IMR-90 (cell line): ENCODE measurements at places on chromosomes 6 and 20. TPM values are rescaled to one million over a fixed set of nuclear protein-coding genes. Genes with fewer than 3 reads are reported as not detected.

DNA sequence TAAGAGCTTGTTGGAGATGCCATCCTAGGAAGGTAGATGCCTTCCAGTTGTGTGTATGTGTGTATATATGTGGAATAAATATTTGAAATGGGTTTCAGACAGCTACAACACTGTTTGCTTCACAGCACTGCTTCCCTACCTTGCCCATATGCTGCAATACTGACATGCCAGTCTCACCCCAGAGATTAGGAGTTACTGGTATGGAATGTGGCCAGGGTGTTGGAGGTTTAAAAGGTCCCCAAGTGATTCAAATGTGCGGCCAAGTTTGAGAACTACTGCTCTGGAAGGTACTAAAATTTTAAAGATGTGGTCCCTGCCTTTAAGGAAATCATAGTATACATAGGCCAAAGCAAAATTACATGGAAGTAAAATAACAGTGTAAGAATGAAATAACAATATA, 39.5 kb downstream of the BCKDHB start:
- H3K36me3 ChIP-seq, result no peaks in the 10 kb centered on the region
- H3K4me3 ChIP-seq, result no peak overlapping the region
- H3K27me3 ChIP-seq, result no peaks in the 10 kb centered on the region
- H3K27ac ChIP-seq, result no peak overlapping the region
- peaks cover 3% of the 10 kb centered on the region for H3K4me1 ChIP-seq
- DNase-seq, result no peak

DNA sequence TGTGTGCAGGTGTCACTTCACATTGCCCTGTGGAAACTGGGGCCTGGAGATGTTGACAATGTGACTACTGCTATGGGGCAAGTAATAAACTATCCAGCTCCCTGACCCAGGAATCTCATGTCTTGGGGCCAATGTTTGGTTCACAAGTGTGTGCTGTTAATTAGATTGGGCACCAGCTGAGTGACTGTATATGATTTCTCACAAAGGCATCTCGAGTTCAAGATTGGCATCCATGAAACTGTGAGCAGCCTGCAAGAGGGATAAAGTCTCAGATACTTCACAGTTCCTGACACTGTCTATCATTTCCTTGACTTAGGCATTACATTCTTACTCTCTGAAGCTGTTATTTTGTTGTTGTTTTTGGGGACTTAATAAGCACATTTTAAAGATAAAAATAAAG, 264.0 kb downstream of the PRKN start:
- no peaks in the 10 kb centered on the region for H3K4me1 ChIP-seq
- H3K27ac ChIP-seq, result no peak overlapping the region
- no peaks in the 10 kb centered on the region for H3K27me3 ChIP-seq
- no peaks in the 10 kb centered on the region for H3K36me3 ChIP-seq
- H3K4me3 ChIP-seq, result no peak overlapping the region

DNA sequence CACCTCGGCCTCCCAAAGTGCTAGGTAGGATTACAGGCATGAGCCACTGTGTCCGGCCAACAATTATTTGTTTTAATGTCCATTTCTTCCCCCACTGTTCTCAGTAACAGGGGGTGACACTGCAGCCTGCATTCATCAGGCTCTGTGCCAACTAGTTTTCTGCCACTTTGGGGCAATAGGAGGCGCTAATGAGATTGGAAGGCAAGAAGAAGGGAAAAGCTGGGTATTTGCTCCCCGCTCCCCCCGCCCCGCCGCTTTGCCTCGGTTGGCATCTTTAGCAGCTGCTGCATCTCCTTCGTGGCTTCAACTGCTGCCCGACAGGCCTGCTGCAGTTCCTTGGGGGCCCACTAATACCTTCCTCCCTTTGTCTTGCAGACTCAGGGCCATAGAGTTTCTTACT, 35.0 kb upstream of the MDGA1 start:
- no peaks in the 10 kb centered on the region for H3K4me1 ChIP-seq
- no peak for DNase-seq

- H3K27ac ChIP-seq, result peak overlapping the region; percentile 95
- peaks cover 12% of the 10 kb centered on the region for H3K36me3 ChIP-seq
- peaks cover 5% of the 10 kb centered on the region for H3K4me1 ChIP-seq
- no peaks in the 10 kb centered on the region for H3K27me3 ChIP-seq
These were observed 933 bp downstream of the SSR1 start for GRCh38 chr6:7311917-7312615.

Gene EFCAB8
- total RNA-seq, result not detected in 2 replicates

Gene CLPSL2
- total RNA-seq, result not detected in 2 replicates

Gene MDFI
- 0.18 and 0.28 TPM in 2 replicates for total RNA-seq
